RCC 7860 (cell line): ENCODE measurements at places on chromosomes 6 and 20.
A peak's percentile ranks its signal among the peaks of the same experiment; 100 is the strongest.

- DNase-seq, result no peak
These were observed 39.3 kb downstream of the GTF2H5 start for GRCh38 chr6:158207422-158207788.

GRCh38 chr6:140252099-140252498, 877.7 kb upstream of the CITED2 start:
- DNase-seq, result no peak

GRCh38 chr6:169185011-169185521, 68.6 kb downstream of the THBS2 start:
- no peak for DNase-seq

DNA sequence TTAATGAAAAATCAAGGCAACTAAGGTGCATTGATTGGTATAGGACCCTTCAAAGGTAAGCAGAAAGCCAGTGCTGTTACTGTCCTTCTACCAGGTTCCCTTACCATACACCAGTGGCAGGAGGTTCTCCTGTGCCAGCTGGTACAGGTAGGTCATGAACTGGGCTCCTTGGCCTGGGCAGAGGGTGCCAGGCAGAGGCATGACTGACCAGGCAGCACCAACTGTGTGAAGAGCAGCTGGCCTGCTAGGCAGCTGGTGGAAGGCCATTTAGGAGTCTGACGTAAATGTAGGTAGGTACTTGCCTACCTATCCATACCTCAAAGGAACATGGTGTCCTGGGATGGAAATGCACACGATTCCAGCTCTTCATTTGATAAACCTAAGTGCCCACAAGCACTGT, 23.3 kb downstream of the PCNA start:
- no peak for DNase-seq

GRCh38 chr20:6024768-6025167, 29.1 kb downstream of the LRRN4 start:
- DNase-seq, result no peak

DNA sequence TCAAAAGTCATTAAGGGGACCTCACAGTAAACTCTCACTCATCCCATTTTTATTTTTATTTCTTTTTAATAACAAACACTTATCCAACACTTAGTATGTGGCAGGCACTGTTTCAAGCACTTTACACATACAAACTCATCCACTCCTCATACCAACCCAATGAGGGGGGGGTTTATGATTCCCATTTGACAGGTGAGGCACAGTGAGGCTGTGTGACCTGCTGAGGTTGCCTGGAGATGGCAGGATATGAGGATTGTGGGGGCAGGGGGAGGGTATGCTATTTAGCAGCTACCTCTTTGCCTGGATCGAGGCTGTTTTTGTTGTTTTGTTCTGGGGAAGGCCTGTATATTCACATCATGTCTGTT, 219.8 kb downstream of the KIF16B start:
- no peak for DNase-seq

DNA sequence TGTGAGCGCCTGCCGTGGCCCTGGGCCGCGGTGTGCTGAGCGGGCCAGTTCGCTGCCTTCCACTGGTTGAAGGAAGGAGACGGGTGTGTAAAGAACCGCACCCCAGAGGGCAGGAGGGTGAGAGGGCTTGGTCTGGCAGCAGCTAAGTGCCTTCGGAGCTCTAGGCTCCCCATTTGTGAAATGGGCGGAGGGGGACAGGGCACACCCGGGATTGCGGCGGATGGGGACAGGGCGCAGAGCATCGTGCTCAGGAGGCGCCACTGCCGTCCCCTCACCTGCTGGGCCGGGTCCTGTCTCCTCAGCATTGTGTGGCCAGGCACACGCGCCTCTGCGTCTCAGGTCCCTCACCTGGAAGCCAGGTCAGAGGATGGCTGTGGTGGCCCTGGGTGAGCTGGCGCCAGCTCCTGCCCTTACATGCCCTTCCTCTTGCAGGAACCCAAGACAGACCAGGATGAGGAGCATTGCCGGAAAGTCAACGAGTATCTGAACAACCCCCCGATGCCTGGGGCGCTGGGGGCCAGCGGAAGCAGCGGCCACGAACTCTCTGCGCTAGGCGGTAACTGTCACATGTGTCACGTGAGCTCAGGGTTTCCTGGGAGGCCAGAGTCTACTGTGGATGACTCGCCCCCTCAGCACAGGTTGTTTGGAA, 3.1 kb downstream of the ADRM1 start:
- DNase-seq, result no peak

DNA sequence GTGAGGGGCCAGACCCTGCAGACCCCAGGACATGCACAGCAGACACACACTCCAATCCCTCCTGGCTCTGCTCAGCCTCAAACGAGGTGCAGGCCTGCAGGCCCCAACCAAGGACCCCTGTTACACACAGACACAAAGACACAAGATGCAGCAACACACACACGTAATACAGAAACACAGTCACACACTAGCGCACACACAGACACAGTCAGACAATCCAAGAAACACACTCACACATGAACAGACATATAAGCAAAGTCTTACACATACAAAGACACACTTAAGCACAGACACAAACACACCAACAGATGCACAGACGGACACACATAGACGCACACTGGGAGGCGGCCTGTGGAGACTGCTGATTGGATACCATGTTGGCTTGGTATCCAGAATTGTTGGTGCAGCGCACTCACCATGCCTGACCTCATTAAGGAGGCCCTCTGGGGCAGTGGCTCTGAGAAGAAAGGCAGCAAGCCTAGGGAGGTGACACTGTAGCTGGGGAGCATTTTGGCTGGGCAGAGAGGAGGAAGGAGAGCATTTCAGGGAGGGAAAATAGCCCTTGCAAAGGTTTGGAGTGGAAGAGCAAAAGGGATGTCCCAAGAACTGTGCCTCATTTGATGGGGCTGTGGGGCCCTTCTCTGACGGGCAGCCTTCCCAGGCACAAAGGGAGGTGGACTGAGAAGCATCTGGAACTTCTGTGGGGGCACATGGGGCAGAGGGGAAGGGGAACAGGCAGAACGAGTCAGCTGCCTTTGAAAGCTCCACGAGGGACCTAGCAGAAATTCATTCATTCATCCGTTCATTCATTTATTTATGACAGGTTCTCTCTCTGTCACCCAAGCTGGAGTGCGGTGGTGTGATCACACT, 1.4 kb upstream of the HSPA12B start:
- DNase-seq, result no peak

DNA sequence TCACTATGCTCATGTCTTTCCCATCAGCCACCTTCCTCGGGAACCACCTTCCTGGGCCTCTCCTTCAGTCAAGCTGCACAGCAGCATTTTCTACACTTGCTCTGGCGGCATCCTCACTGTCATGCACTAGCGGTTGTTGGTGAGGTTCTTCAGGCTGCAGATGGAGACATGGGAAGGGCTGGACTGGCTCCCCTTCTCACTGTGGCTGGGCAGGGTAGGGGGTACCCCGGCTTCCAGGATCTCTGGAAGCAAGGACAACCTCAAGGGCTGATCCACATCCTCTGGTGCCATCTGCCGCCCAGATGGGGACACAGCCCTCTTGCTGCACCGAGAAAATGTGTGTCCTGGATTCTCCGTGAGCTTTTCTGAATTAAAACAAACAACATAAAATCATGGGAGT, 180.1 kb upstream of the RNF24 start:
- DNase-seq, result no peak

GRCh38 chr6:12331951-12332749, 42.0 kb downstream of the EDN1 start:
- peak; percentile 8 for DNase-seq

DNA sequence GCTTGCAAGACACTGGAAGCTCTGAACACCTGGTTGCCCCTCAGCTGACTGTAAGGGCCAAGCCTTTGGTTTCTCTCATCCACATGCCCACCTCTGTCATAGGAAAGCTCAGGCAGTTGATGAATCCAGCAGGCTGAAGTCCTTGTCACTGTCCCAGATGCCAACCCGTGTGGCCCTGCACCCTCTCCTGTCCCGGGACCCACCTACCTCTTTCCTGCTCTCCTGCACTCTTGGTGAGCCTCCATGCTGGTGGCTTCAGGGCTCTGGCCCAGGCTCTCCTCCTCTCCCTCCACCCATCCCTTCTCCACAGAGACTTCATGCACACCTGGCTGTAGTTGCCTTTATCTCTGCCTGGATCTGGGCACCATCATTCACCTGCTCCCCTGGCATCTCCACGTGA, 4.0 kb upstream of the GID8 start:
- DNase-seq, result no peak

GRCh38 chr6:113893866-113894265, 36.7 kb downstream of the MARCKS start:
- no peak for DNase-seq

DNA sequence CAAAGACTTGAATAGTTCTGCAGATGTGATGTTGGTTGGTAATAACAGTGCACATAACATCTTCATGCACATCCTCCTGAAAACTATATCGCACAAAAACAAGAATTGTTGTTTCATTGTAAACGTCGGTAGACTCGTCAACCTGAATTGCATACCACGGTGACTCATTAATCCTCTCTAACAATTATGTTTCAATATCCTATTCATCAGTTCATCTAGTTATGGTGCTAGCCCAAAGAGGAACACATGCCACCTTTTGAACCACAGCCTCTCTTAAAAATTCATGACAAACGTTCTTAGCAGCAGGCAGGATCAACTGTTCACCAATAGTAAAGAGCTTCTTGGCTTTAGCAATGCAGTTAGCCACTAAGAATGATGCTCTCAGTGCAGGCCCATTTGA, 25.0 kb downstream of the CRYBG1 start:
- DNase-seq, result no peak

- no peak for DNase-seq
These were observed 45.8 kb downstream of the AHI1 start for GRCh38 chr6:135451617-135452190.

GRCh38 chr20:62858058-62858830, 3.4 kb downstream of the TCFL5 start:
- DNase-seq, result no peak

DNA sequence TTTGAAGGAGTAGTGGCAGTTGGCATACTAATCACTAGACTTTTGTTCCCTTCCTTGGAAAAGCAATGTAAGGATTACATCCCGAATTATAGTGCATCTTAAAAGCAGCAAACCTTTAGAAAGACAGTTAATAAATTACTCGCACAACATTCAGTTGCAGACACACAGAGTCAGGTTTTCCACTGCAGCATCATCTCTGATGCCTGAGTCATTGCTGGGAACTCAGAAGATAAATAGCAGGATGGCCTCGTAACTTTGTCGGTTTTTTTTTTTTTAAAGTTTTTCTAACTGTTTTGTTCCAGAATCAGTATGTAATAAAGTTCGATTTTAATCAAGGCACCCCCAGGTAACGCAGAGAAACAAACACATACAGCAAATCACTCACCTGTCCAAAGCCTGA, 34.3 kb downstream of the GJA10 start:
- DNase-seq, result peak; percentile 36

DNA sequence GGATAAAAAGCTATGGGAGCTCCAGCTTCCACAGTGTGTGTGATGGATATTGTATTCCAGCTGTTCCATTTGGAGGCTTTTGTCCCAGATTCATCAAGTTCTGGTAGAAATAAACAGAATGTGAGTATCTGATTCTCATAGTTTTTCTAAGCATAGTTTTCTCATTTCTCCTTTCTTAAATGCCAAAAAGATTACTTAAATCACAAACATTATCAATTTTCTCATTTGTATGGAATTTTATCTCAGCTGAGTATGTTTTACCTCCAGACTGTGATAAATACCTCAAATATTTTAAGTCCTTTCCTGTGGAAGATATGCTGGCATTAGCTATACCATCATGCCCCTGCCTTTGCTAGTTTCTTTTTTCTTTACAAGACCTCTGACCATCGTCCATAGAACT, 767.3 kb downstream of the TFAP2A start:
- peak; percentile 18 for DNase-seq

GRCh38 chr20:50244352-50245149, 53.9 kb downstream of the CEBPB start:
- DNase-seq, result peak; percentile 52

DNA sequence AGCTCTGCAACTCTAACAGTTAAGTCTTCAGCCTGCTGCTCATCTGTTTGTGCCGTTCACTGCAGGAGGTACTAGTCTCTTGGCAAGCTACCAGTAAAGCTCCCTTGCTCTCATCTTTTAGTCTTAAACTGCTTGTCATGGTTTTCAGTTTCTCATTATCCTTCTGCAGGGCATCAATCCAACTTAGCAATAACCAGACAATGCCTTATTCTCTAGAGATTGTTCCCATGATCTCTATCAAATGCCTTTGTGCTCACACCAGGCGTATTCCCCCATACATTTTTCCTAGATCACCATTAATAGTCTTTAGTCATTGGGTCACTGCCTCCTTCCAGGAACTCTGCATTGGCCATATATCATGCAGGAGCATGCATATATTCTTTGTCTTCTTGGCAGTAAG, 171.3 kb downstream of the GRM1 start:
- no peak for DNase-seq

DNA sequence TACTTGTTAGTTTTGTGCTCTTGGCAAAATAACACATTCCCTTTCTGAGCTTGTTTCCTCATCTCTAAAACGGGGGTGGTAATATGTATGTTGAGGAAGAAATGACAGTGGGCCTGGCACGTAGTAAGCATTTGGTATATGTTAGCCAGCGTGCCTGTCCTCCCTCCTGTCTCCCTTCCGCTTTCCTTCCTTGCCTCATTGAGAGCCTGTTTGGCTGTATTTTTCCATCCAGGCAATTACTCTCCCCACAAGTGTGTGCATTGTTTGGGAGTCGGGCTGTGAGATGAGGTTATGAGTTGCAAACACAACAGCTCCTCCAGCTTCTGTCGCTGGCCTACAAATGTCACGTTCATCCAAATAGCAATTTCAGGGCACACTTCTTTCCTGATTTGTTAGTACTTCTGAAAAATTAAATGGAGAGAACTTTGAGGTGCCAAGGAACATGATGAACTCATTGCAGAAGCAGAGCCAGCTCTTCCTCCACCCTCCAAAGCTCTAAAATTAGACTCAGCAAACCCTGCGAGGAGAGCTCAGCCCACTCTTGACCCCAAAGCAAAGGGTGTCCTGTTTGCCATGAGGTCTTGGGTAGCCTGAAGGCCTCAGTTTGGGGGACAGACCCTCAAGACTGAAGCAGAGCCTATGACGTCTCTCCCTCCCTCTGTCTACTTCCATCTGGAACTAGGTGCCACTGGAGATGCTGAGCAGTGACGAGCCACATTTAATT, 50.7 kb upstream of the TOX2 start:
- no peak for DNase-seq

DNA sequence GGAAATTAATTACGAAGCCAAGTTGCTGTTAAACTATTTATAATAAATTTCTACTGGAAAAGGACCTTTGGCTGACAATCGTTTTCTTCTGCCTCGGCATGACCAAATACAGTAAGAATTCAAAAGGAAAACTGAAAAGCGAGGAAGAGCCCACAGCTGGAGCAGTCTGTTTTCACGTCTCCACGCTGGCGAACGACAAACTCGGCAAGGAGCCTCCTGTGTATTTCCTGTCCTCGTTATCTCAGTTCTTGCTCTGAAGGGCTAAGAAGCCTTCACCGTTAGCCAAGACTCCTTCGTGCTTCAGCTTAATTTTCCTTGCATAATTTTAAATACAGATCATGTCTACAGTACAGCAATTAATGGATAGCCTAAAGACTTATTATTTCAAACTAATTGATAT, 214.3 kb upstream of the PLCB4 start:
- DNase-seq, result peak; percentile 27

- no peak for DNase-seq
These were observed 318.3 kb downstream of the HACE1 start for GRCh38 chr6:104541411-104541810.
